ENCODE measurements at places on chromosomes 7 and 10.

DNA sequence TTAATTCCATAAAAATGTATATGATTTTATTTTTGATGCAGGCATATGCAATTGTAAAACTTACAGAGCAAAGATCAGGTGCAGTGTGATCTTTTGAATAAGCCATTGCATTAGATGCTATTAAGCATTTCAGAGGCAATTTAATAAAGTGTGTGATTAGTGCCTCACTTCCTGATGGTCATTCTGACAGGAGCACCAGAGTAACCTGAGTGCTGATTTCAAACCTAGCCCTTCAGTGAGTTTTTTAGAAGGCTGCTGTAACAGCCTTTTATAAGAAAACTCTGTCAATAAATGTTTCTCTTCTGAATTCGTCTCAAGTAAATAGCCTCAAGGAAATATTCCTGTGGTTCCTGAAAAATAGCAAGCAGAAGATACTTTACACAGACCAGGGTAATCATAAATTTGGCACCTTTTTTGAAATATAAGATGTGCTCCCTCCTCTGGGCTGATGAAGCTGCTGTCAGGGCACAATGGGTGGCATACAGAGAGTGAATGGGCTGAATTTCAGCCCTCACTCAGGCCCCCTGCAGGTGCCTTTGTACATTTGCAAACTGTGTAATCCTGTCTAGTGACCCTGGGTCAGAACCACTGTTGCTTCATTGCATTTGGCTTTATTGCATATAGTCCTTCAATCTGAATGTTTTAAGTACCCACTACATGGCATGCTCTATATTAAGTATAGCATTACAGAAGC is 193.7 kb upstream of the CSTF2T start:
- DNase-seq, result no peak

GRCh38 chr7:158613481-158613880 is 25.9 kb upstream of the PTPRN2 start:
- no peak for DNase-seq

DNA sequence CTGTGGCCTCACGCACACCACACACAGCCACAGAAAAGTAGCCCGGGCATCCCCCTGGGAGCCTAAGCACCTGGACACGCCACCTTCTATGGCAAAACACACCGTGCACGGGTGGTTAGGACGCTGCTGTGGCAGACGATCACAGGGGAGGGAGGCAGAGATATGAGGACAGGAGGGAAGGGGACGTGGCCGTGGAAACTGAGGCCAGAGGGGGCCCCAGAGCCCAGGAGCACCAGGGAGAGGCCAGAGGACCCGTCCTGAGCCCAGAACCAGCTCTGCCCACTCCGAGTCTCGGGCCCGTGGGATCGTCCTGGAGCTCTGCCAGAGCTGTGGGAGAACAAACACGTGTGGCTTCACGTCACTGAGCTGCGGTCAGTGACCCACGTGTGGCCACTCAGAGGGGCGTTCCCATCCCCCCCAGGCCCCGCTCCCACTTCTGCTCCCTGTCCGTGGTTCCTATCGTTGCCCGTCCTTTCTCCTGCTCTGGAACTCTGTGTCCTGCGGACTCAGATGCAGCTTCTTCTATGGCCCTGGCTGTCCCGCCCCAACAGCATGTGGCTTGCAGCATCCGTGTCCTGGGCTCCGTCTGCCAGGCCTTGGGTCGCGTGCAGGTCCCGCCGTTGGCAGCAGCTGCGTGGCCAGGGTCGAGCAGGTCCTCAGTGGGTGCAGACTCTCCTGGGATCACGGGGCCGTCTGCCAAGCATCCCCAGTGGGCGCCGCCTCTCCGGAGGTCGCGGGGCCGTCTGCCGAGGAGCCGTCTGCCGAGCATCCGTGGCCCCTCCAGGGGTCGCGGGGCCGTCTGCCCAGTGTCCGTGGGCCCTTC is 31.0 kb downstream of the GET4 start:
- DNase-seq, result no peak

DNA sequence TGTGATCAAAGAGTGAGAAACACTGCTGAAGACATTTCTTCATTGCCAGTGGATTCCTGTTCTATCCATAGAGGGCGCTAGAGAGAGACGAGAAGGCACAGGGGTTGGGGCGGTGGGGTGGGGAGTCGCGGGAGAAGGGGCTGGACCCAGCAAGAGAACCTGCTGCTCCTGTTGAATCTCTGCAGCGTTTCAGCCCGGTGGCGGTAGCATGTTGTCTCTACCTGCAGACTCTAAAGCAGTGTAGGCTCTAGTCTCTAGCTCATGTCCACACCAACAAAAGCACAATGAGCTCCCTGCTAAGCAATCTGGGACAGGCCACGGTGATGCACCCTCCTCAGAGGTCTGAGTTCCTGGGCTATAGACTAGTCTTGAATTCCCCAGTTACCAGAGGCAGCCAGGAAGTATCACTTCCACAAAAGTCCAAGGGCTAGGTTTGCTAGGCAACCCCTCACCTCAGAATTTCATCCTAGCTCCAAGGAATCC is 167.7 kb downstream of the DGKB start:
- no peak for DNase-seq

- no peak for DNase-seq
Observed at GRCh38 chr10:27192284-27192683, 37.1 kb downstream of the MASTL start.

DNA sequence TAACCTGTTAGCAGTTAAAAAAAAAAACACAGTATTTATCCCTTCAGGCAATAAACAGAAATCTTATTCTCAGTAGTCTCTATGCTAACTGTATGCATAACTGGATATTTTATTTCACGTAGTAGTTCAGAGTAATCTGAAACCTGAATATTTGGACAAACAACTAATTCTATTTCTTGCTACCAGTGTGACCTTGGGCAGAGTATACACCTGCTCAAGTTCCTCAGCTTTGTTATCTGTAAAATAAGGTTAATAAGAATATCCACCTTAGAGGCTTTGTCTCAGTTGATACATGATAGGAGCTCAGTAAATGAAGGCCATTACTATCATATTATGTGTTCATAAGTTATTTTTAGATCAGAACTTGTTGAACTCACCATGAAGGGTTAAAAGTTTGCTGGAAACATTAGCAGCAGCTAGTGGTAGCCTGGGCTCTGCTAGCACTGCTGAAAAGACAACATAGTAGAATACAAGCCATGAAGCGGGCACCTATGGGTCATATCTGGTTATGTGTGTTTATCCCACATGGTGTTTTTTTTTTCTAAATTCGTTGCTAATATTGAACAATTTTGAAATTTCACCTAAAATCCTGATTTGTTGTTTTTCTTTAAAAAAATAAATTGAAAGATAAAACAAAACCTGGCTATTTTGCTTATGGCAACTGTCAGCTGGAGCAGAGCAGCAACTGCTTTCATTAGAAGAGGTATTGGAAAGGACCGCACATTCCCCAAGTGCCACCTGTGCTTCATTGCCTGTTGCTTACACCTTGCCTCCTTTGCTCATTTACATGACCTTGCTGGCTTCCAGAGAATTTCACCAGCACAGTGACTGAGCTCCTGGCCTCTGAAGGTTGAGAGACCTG is 303.0 kb downstream of the PRKG1 start:
- DNase-seq, result no peak

DNA sequence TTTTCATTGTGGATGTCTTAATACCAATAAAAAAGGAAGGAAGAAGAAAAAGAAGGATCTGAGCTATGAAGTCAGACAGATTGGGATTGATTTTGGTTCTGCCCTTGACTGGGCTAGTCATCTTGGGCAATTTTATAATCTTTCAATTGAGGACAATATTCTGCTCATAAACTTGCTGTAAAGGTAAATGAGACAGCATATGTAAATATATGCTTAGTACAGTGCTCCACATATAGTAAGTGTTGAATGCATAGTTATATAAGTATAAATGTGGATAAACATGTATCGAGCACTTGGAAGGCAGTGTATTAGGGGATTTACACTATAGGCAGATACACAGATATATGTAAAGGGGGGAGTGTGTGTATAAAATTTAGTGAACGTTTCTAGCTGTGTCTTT is 85.1 kb downstream of the ST7 start:
- DNase-seq, result no peak

GRCh38 chr7:151731022-151731441 is 145.9 kb downstream of the PRKAG2 start:
- DNase-seq, result no peak

DNA sequence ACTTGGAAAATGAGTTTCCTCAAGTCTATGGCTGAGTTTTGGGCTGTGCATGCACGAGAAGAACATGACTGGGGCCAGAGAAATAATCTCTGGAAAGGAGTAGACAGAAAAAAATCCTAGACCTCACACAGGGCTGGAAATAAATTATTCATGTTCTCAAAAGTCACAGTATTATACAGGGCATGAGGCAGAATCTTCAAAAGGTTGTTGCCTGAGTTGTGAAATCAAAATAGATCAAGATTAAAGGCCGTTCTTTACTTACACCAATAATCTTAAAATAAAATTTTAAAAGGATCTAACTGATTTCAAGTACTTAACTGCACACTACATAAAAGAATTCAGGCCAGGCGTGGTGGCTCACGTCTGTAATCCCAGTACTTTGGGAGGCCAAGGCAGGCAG is 14.1 kb upstream of the CREM start:
- no peak for DNase-seq
